ENCODE measurements at places on chromosomes 11 and 22.

DNA sequence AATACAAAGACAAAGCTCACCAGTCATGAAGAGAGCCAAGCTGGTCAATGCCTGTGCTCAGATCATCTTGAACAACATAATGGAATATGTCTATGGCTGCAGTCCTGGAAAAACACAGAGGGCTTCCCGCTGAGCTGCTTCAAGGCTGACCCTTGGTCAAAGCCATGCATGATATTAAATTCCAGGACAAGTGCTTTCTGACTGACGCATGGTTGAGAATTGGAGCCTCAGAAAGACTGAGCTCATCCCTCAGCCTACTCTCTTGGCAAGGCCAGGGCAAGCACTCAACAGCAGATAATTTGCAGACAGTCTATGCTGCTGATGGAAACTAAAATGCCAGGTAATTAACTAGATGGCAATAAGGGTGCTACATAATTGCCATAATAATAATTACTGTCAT is 89.2 kb downstream of the GALNT18 start:
- peak; percentile 48 for DNase-seq

GRCh38 chr22:23197836-23198235 is 17.5 kb downstream of the BCR start:
- DNase-seq = no peak

DNA sequence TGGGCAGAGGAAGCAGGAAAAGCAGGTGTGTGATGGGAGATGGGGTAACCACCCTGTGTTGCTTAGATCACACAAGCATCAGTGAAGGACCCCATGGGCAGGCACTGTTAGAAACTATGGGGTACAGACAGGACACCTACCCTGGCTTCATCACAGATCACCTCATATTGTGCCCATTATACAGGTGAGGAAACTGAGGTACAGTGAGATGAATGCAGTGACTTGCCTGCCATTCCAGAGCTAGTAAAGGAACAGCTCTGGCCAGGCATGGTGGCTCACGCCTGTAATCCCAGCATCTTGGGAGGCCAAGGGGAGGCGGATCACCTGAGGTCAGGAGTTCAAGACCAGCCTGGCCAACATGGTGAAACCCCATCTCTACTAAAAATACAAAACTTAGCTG is 5.9 kb upstream of the MARK2 start:
- no peak for DNase-seq

DNA sequence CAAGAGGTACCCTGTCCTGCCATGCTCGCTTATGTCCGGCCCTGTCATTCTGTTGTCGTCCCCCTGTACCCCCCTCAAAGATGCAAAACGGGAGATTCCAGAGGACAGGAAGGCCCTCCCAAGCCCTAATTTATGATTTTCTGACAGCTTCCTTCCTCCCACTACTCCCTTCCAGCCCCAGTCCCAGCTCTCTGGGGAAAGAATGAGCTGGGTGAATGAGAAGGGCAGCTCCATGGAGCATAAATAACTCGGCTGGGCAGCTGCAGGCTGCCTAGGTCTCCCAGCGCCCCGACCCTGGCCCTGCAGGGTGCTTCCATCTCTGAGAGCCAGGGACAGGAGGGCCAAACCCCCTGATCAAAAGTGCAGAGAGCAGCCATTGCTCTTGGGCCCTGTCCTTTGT is 3.9 kb upstream of the EMID1 start:
- DNase-seq = no peak

GRCh38 chr11:111225881-111226280 is 19.6 kb upstream of the POU2AF2 start:
- no peak for DNase-seq

DNA sequence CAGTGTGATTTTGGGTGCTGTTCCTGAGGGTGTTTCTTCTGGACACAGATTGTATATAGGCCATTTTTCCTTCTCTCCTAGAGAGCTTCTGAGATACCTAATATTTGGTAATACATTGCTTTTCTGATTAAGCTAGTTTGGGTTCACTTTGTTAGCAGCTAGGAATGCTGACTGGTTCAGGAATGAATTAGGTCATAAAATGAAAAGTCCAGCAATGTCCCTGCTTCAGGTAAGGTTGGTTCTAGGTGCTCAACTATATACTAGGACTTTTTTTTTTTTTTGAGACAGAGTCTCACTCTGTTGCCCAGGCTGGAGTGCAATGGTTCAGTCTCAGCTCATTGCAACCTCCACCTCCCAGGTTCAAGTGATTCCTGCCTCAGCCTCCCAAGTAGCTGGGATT is 32.9 kb upstream of the APOL5 start:
- no peak for DNase-seq

DNA sequence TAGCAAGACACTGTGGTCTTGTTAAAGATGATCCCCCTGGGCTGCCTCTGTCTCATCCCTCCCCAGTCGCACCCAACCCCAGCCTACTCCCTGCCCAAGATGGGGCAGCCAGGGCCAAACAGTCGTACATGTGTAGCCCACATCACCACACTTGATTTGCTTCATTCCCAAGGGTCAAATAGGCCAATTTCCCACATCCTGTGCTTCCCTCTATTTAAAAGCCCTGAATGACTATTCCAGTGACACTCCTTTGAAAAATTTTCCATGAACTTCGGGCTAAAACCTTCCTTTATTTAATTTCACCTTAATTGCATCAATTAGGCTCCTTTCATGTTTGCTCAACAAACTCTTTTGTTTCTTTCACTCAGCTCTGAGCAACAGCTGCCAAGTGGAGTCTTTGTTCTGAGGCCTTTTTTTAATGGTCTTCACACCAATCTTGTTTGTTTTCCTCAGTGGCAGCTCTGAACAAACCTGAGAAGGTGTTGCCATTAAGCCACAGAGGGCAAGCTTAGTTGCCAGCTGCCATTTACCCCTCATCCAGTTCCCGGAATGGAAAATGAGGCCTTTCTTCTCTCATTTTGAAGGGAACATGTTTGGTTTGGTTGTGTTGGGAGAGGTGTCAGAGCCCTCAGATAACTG is 126.9 kb downstream of the APIP start:
- no peak for DNase-seq

DNA sequence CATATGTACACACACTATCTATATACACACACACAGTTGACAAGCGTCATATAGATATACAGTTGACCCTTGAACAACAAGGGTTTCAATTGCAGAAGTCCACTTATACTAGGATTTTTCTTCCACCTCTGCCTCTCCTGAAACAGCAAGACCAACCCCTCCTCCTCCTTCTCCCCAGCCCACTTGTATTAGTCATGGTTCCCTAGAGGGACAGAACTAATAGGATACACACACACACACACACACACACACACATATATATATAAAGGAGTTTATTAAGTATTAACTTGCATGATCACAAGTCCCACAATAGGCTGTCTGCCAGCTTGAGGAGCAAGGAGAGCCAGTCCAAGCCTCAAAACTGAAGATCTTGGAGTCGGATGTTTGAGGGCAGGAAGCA is 92.9 kb downstream of the DHCR7 start:
- peak; percentile 31 for DNase-seq

DNA sequence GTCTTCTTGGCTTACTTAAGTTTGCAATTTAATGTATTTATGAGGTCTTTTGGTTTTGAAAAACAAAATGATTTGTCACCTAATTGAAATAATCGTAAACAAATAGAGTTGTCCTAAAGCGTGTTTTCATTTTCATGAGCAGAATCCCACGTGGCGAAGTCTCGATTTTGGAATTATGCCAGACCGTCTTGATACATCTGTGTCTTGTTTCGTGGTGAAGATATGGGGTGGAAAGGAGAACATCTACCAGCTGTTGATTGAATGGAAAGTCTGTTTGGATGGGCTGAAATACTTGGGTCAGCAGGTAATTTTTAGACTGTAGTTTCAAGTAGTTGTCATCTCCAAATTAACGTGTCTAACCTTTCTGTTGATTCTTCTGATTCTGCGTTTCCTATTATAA is 64.7 kb downstream of the UVRAG start:
- no peak for DNase-seq

- DNase-seq = peak; percentile 2
Measured at GRCh38 chr11:77346906-77347603, 45.6 kb upstream of the GDPD4 start.

- DNase-seq = no peak
Measured at GRCh38 chr22:28500006-28500405, 179.6 kb downstream of the TTC28 start.

DNA sequence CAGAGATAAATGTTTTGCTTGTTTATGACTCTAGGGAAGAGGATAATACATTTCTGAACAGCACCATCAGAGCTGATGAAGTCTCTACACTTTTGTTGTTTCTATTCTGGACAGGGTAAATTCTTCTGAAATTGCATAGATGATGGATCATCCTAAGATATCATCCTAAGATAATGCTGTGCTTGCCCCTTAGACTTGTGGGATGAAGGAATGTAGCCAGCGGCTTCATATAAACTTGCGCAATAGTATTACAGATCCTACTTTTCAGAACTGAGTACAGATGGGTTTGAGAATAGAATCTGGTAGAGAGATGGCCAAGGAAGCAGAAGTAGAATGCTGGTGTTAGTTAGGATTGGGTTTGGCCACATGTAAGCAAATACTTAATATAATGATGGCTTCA is 61.0 kb downstream of the NCAM1 start:
- DNase-seq = no peak

DNA sequence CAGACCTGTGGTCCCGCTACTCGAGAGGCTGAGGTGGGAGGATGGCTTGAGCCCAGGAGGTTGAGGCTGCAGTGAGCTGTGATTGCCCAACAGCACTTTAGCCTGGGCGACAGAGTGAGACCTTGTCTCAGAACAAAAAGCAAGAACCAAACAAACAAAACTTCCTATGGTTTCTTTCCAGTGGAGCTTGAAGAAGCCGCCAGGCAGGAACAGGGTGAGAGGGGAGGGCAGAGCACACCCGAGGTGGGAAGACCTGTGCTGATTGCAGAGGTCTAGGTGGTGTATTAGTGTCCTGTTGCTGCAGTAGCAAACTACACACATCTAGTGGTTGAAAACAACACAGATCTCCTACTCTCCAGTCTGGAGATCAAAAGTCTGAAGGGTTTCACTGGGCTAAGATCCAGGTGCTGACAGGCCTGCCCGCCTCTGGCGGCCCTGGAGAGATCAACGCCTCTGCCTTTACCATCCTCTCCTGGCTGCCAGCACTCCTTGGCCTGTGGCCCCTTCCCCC is 10.5 kb downstream of the ARHGEF17 start:
- no peak for DNase-seq

- DNase-seq = no peak
Measured at GRCh38 chr22:47088480-47089158, 326.2 kb downstream of the TBC1D22A start.

DNA sequence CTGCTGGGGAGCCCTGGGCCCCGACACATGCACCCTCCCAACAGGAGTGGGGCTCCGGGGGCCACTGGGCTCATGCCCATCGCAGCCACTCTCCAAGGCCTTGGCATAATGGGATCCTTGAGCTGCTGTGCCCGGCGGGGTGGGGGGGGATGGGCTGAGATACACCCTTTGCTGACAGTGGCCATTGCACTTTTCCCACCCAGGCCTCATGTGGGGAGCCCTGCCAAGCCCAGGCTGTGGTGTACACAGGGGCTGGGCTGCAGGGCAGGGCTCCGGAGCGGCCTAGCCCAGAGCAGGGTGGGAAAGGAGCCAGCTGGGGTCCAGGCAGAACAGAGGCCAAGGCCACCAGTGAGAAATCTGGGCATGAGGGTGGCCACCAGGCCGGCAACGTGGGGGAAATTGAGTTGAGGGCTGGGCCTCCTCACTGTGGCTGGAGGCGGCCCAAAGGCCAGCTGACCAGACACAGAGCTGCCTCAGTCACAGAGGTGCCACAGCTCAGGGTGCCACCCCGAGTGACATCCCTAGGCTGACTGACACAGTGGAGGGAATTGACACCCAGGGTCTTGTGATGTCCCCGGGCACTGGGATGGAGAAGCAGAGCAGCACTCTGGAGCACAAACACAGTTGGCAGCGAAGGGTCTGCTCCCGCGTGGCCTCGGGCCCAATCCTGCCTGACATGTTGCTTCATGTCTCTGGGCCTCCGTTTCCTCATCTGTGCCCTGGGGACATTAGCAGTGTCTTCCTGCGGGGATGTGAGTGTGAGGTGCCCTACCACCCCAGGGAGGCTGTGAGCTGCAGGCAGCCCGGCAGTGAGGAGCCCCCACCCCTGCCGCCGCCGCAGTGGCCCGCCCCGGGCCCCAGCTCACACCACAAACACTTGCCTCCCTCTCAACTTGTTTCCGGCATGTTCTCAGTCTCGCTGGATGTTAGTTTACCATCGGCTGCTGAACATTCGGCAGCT is 30.4 kb downstream of the RTN4R start:
- no peak for DNase-seq

DNA sequence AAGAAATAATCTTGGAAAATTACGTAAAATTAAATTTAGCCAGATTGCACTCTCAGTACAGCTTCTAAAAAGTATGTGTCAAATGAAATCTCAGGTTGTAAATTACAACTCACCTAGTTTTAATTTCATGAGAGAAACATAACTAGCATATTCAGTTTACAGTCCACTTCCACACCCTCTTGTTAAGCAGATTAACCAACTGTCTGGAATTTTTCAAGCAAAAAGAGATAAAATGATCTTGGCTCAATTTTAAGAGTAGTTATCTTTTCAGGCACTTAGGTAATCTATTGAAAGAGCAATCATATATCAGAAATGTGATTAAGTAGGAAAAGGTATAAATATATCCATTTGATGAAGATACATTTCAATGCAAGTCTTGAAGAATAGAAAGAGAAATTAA is 928.4 kb upstream of the CCDC90B start:
- no peak for DNase-seq

DNA sequence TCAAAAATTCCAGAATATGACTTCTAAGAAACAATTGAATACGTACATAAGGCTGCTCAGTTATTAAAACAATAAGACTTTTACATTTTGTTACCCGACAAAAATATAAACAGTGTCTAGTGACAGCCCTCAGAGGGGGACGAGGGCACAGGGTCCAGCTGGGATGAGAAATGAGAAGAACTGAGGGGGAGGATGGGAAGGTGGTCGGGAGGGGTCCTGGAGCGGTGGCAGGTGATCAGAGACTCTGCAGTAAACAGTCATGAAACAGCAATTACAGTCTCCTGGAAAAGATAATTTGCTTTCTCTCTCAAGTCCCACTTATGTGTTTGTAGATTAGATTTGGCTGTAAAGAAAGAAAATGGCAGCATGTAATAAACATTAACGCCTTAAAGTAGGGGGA is 56.0 kb downstream of the PACSIN2 start:
- no peak for DNase-seq

DNA sequence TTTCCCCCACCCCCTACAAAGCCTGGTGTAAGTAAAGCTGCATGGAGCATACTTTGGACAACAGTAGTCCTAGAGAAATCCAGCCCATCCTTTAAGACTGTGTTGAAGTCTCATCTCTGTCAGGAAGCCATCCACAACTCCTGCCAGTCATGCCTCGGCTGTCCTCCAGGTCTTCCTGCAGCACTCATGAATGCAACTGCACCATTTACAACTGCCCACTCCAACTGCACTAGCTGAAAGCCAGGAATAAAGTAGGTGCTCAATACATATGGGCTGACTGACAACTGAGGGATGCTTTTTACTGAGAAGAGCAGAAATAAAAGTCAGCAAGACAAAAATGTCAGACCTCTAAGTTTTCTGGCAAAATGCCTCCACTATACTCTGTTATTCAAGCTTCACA is 27.4 kb downstream of the IL18BP start:
- DNase-seq = no peak
